Panc1 (cell line): ENCODE measurements at places on chromosomes 6 and 20.
A peak's percentile ranks its signal among the peaks of the same experiment; 100 is the strongest.

DNA sequence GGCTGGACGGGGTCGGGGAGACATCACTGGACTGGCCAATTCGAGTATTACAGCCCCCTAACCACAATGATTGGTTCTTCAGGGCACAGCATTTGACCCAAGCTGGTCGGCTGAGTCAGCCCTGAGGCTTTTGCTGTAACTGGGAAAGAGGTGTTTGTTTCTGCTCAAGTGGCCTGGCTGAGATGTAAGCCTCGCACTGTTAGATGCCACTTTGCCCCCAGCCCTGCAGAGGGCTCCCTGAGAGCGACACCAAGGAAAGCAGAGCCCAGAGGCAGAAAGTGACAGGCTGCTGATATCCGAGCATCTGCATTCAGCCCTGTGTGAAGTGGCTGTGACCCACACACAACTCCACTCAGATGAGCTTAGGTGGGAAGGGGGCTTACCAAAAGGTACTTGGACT is 19.4 kb downstream of the ERGIC3 start:
- DNase-seq, result peak; percentile 35

- DNase-seq, result no peak
These were observed 3.5 kb downstream of the ZFAND3 start for GRCh38 chr6:37822851-37823682.

- no peak for DNase-seq
These were observed 9.2 kb upstream of the GHRH start for GRCh38 chr20:37270576-37271420.

GRCh38 chr20:18683839-18684238 is 96.0 kb downstream of the DTD1 start:
- no peak for DNase-seq

DNA sequence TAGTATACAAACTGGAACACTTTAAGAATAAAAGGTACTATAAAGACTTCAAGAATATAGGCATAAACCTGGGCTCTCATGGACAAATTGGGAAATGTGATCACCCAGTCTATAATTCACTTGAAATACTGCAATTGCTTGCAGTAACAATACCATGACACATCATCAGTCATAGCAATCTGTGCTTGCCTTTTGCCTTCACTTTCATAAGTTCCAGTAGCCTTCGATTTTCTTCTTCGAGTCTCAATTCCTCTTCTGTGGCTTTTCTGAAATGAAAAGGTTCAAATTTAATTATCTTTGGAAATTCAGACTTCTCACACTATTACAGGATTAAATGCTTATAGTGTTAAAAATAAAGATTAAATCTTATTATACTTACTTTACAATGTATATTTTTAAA is 96.3 kb upstream of the ZBTB24 start:
- DNase-seq, result no peak

DNA sequence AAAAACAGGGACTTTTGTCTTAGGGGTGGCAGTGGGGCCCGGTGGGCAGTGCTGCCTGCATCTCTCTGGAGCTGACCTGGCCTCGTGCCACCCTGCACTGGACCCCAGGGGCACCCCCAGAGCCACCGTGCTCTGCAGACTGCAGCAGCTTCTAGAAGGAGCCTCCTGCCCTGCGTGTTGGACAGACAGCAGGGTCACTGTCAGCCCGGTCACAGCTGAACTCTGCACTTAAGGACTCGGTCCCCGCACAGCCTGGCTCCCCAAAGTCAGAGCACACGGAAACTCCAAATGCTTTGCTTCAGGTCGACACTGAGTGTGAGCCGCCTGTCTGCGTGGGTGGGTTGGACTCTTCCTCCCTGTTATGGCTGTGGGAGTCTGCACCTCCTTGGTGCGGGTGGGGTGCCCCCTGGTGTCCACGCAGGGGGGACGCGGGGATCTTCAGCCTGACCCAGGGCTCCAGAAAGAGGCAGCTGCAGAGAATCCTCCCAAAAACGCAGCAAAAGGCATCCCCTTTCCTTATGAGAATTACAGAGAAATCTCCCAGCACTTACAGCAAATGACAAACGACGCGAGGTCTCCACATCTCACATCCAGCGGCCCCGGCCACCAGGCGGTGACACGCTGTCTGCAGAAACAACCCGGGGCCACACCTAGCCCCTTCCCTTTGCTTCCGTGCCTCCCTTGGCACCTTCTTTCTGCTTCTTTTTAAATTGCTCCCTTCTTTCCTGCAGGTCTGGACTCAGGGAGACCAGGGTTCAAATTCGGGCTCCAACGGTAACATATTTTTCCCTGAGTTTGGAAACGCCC is 36.3 kb upstream of the DACT2 start:
- no peak for DNase-seq

- DNase-seq, result no peak
These were observed 169.9 kb downstream of the CD24 start for GRCh38 chr6:106804346-106805335.

DNA sequence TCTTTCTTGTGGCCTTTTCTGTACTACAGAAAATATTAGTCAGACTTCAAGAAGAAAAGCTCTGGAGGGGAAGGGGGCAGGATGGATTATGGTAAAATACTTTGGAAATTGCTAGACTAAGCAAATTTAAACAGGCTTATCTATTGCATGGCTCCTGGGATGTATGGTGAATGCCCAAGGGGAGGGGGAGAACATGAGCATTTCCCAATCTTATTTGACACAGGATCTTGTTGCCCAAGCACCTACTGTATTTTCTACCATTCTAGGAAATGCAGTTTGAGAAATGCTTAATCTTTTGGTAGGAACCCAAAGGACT is 86.1 kb upstream of the LAMP5 start:
- DNase-seq, result no peak

DNA sequence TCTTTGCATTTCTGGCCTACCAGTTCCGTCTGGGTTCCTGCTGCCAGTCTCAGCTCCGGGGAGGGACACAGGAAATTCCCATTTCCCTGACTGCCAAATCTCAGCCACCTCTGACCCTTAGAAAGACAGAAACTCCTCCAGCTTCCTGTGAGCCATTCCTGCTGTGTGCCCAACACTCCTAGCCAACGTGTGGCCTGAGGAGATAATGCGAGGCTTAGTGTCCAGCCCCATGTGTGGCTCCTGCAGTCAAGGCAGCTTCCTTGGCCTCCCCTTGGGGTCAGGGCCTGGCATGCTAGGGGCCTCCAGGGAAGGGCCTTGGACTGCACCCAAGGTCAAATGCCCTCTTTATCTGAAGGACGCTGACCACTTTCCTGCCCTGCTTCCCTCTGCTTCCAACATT is 45.1 kb downstream of the MAFB start:
- DNase-seq, result no peak

DNA sequence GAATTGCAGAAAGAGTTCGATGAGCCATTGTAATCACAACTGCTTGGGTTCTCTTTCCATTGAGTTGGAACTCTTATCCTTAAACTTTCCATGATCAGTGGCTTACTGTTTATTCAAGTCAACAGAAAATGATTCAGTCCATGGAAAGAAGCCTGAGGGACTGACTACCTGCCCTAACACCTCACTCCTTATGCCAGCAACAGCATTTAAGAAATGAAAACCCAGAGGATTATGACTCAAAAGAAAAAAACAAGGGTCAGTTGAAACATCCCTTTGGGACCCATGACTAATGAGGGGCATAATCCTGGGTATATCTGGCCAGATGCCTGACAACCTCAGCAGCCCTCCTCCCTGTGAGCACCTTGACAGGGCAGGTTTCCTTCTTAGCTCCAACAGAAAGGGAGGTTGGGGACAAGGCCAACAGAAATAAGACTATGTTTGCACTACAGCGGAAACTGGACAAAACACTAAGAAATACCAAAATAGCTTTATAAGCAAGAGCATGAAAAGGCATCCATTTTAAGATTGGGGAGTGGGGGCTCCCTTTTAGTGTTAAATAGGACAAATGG is 106.7 kb downstream of the MAP3K5 start:
- DNase-seq, result no peak

- DNase-seq, result no peak
These were observed 90.0 kb upstream of the INSM1 start for GRCh38 chr20:20277894-20278335.

DNA sequence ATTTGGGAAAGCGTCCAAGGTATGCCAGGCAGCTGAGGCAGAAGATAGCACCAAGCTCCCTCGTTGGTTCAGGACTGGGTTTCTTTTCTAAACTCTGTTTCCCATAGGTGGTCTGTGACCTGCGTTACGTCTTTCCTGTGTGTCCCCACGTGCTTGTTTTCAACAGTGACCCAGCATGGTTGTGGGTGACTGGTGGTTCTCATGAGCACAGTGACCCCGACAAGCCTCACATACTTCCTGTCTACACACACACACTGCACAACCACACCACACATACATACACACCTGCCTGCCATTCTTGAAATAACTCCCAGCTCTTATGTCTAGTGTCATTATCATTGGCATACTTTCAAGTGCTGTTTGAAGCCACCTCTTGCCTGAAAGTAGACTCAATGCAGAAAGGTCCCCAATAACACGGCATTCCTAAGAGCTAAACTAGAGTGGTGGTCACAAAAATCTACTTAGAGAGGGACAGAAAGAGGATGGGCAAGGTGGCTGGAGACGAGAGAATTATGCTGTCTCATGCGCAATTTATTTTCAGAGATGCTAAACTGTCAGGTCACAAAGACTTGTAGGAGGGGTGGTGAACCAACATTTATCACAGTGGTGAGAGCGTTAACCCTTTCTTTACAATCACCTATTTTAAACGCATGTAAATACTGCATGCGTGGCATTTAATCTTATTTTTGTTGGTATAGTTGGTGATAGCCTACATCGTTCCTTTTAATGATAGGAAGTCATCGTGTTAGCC is 66.7 kb downstream of the GCNT2 start:
- DNase-seq, result no peak

DNA sequence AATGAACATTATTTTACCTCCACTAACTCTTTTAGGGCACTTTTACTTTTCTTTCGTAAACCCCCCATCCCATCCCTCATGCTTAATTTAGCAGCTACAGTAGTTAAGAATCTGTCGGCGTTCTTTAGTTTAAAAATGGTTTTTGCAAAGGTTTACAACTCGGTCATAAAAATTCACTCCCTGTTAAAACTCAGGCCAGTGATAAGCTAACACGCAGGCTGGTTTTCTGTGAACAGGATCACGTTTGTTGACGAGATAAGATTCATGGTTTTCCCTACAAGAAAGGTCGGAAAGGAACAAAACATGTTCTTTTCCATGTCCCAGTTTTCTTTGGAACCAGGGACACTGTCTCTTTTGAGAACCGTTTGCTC is 101.1 kb downstream of the TOX2 start:
- DNase-seq, result no peak

DNA sequence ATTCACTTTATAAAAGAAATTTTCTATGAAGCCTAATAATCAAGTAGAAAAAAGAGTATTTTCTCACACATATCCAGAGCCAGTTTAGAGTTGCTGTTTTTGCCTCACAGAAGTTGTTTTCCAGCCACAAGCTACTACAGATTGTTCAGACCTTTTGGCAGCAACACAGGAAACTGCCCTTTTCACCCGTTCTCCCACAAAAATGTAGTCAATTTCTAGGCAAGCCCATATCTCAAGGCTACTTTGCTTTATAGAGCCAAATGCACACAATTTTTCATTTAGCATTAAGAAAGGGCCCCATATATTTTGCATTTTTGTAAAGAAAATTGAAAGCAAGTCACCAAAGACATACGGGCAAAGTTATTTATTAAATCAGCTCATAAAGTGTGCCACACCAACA is 49.5 kb downstream of the EPB41L2 start:
- no peak for DNase-seq

DNA sequence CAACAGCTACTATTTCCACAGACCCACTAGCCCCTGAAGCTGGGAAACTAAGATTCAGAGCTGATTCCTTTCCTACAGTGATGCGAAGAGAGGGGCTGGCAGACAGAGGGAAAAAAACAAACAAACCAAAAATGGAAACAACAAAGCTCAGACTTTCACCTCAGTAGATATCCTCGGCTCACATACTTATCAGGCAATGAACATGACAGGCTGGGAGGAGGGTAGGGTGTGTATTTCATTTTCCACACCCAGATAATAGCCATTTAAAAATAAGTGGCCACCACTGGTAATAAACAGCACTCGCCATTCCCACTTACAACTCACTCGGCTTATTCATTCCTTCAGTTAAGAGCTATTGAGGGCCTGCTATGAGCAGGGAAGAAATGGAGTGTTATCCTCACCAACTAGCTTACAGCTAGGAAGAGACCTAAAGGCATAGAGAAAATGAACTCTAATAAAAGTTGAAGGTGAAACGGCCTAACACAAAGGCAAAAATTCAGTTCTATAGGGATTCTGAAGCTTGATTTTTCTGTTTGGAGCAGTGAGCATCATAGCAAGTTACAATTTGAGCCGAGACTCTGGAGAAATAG is 32.0 kb upstream of the SPTLC3 start:
- no peak for DNase-seq

DNA sequence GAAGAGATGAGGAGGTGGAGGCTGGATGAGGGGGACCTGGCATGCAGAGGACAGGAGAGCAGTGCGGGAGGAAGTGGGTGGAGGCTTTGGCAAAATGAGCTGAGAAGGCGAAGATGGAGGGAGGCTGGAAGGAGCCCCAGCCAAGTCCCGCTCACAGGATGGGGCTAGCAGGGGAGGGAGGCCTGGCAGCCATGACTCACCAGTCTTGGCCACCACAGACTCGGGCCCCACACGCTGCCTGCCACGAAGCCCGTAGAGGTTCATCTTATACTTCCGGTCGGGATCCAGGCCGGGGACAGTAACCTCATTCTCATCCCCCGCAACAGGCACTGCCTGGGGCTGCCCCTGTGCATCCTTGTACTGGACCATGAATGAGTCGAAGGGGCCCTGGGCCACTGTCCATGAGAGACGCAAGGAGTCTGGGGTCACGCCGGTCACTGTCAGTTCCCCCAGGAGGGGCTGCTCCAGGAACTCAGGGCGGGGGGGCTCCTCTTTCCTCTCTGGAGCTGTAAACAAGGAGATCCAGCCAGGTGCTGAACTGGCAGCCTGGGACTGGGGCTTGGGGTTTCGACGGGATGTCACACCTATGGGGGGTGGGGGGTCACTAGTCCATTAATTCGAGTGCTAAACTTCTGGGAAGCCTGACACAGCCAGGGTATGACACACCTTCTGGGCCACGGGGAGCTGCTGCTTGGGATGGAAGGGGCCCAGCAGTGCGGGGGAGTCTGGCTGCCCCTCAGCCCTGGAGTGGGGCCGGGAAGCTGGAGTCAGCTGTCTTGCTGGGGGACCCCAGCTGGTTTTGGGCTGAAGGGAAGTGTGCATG is 27.8 kb downstream of the TNXB start:
- DNase-seq, result no peak

- DNase-seq, result no peak
These were observed 982.9 kb downstream of the EYS start for GRCh38 chr6:64724091-64724490.

GRCh38 chr20:58765780-58766179 is 73.2 kb downstream of the NPEPL1 start:
- DNase-seq, result no peak

DNA sequence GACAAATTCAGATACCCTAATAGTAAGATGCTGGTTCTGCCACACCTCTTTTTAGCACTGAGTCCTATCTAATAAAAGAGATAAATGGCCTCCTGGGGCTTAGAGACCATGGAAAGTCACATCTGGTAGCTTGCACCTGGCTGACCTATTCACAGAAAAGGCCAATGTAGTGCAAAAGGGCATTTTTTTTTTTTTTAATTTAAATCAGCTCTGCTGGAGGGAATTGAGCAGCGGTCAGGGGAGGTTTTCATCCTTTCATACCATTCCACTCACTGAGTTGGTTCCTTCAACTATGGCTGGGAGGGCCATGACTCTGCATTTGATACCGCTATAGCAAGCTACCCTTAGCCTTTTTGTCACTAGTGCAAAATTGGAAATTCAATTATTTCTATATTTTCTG is 20.1 kb upstream of the HS3ST5 start:
- no peak for DNase-seq
